ENCODE measurements at places on chromosomes 3 and 15. TPM values are rescaled to one million over a fixed set of nuclear protein-coding genes. Genes with fewer than 3 reads are reported as not detected.
A peak's percentile ranks its signal among the peaks of the same experiment; 100 is the strongest.

The C3orf49 gene
- polyA plus RNA-seq: not detected

The NKIRAS1 gene
- 6.4 TPM for polyA plus RNA-seq

The SCN5A gene
- polyA plus RNA-seq: 1.4 TPM

The INO80 gene
- polyA plus RNA-seq: 20.4 TPM

The DPPA4 gene
- polyA plus RNA-seq: not detected

The EFCC1 gene
- not detected for polyA plus RNA-seq

The BFSP2 gene
- polyA plus RNA-seq: not detected

The MCTP2 gene
- polyA plus RNA-seq: not detected

The ANKRD34C gene
- not detected for polyA plus RNA-seq

- no peak overlapping the region for H3K27ac ChIP-seq
- H3K27me3 ChIP-seq: no peaks in the 10 kb centered on the region
- no peaks in the 10 kb centered on the region for H3K4me1 ChIP-seq
Observed at GRCh38 chr15:100385300-100386050, 43.7 kb upstream of the ADAMTS17 start.

GRCh38 chr3:126994661-126995245, 11.8 kb downstream of the PLXNA1 start:
- no peak for DNase-seq
- no peaks in the 10 kb centered on the region for H3K4me1 ChIP-seq
- H3K36me3 ChIP-seq: peaks cover 45% of the 10 kb centered on the region
- no peak overlapping the region for H3K4me3 ChIP-seq

DNA sequence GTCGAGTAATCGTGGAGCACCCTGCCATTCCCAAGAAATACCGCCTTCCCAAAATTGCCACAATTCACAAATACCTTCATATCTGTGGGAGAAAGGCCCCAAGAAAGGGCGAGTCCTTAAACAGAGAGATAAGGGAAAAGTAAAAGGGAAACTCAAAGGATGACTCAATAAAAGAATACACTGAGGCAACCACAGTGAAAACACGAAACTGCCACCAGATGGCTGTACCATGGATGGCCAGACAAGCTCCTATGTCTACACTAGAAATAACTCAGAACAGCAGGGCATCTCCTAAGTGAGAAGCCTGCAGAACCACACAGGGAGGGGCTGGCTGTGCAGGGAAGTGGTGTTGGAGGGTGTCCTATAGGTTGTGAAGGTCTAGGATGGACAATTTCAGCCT, 25.0 kb downstream of the SRGAP3 start:
- no peak overlapping the region for H3K27ac ChIP-seq
- no peak for DNase-seq

GRCh38 chr15:68364028-68364659, 67.8 kb downstream of the ITGA11 start:
- no peaks in the 10 kb centered on the region for H3K4me1 ChIP-seq
- no peaks in the 10 kb centered on the region for H3K36me3 ChIP-seq
- H3K27me3 ChIP-seq: peaks cover 10% of the 10 kb centered on the region
- H3K27ac ChIP-seq: no peak overlapping the region
- no peak for DNase-seq
- no peak overlapping the region for H3K4me3 ChIP-seq

GRCh38 chr3:193865339-193865738, 270.6 kb upstream of the HES1 start:
- H3K27me3 ChIP-seq: no peaks in the 10 kb centered on the region
- no peak for DNase-seq
- no peaks in the 10 kb centered on the region for H3K36me3 ChIP-seq
- H3K4me3 ChIP-seq: no peak overlapping the region
- peaks cover 12% of the 10 kb centered on the region for H3K4me1 ChIP-seq

DNA sequence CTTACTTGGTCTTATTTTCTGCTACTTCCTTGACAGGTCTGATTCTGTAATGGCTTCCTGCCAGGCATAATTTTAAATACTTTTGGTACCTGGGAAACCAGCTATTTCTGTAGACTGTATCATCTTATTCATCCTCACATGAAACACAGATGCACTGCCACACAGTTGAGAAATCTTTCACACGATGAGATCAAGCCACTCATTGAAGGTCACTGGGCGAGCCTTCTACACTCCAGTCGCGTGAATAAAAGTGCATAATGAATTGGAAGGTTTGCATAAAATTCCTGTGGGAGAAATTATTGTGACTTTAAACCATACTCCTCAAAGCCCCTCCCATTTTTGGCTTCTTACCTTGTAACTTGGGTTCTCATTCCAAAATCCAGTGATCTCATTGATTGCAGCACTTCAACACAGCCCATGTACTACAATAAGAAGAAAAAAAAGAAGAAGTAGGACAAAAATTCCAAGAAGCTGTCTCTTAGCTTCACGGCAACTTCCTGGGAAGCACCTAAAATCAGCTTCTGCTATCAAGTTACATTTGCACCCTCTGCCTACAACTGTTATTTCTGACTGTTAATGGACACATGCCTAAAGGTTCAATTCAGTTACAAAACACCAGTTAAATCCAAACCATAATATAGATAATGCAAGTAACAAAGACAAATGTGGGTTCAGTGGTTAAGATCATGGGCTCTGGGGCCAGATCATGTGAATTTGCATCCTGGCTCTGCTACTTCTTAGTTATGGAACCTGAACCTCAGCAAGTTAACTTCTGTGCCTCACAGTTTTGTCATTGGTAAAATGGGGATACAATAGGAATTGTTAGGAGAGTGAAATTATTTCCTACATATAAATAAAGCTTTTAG, 39.0 kb downstream of the SHC4 start:
- no peaks in the 10 kb centered on the region for H3K4me1 ChIP-seq
- H3K4me3 ChIP-seq: no peak overlapping the region
- H3K36me3 ChIP-seq: no peaks in the 10 kb centered on the region
- DNase-seq: no peak
- no peak overlapping the region for H3K27ac ChIP-seq

DNA sequence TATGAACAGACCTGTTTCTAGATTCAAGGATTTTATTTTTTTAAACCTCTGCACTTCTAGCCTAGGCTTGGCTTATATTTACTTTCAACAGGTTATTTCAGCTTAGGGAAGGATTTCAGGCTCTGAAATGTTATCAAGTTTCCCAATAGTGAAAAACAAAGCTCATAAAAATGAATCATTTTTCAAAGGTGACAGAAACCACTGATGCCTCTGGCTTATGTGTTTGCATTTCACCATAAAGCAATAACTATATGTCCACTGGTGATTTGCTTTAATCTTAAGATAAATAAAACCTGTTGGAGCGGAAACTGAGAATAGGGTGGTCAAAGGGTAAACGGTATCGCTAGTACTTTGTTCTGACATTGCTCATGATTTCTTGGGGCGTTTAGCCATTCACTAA, 141.2 kb upstream of the LRIG1 start:
- H3K4me3 ChIP-seq: no peak overlapping the region
- no peak for DNase-seq
- H3K27me3 ChIP-seq: no peaks in the 10 kb centered on the region

GRCh38 chr3:47870156-47870555, 67.2 kb downstream of the DHX30 start:
- DNase-seq: no peak
- peaks cover 13% of the 10 kb centered on the region for H3K4me1 ChIP-seq
- H3K4me3 ChIP-seq: no peak overlapping the region
- H3K27ac ChIP-seq: no peak overlapping the region
- peaks cover 66% of the 10 kb centered on the region for H3K36me3 ChIP-seq
- H3K27me3 ChIP-seq: no peaks in the 10 kb centered on the region

GRCh38 chr3:128328546-128329458, 137.9 kb downstream of the DNAJB8 start:
- H3K27me3 ChIP-seq: no peaks in the 10 kb centered on the region
- no peak for DNase-seq
- H3K4me3 ChIP-seq: no peak overlapping the region
- no peaks in the 10 kb centered on the region for H3K36me3 ChIP-seq
- no peak overlapping the region for H3K27ac ChIP-seq

DNA sequence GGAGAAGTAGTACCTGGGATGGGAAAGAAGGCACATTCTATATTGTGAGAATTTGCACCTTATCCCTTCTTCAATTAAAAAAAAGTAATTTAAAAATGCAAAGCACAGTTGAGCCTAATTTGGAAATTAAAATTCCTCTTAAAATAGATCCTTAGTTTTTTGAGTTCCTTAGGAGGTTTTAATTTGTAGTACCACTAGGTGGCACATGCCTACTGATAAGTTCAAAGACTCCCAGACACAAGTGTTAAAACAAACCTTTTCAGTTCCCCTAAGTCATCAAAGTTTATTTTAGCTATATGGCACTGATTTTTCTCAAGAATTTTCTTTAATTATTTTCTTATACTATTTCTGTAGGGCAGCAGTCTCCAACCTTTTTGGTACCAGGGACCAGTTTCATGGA, 127.6 kb upstream of the AZI2 start:
- H3K4me3 ChIP-seq: no peak overlapping the region
- peak; percentile 11 for DNase-seq
- H3K36me3 ChIP-seq: no peaks in the 10 kb centered on the region
- H3K4me1 ChIP-seq: no peaks in the 10 kb centered on the region
- H3K27ac ChIP-seq: no peak overlapping the region
- H3K27me3 ChIP-seq: no peaks in the 10 kb centered on the region

GRCh38 chr15:50531766-50532165, 14.7 kb downstream of the USP50 start:
- no peak overlapping the region for H3K4me3 ChIP-seq
- DNase-seq: no peak
- no peaks in the 10 kb centered on the region for H3K36me3 ChIP-seq
- no peaks in the 10 kb centered on the region for H3K27me3 ChIP-seq
- H3K27ac ChIP-seq: no peak overlapping the region
- no peaks in the 10 kb centered on the region for H3K4me1 ChIP-seq

DNA sequence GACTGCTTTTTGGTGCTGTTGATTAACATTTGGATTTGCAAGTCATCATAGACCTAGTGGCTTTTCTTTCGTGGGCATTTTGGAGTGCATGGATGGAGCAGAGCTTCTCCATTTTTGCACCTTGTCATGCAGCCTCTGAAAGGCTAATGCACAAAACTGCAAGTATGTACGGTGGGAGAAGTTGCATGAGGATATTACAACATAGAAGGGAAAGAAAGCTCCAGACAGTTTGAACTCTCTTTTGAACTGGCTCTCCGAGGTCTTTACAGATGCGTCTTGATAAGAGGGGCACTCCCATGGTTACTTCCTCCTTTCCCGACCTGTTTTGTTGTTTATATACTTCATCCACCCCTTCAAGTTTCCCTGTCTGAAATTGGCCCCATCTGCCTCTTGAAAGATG, 147.1 kb upstream of the GBE1 start:
- H3K27me3 ChIP-seq: no peaks in the 10 kb centered on the region
- H3K4me3 ChIP-seq: no peak overlapping the region
- no peak overlapping the region for H3K27ac ChIP-seq
- H3K4me1 ChIP-seq: no peaks in the 10 kb centered on the region
- DNase-seq: no peak
- no peaks in the 10 kb centered on the region for H3K36me3 ChIP-seq

- H3K27ac ChIP-seq: no peak overlapping the region
- H3K4me3 ChIP-seq: no peak overlapping the region
- H3K27me3 ChIP-seq: no peaks in the 10 kb centered on the region
- peaks cover 37% of the 10 kb centered on the region for H3K36me3 ChIP-seq
- H3K4me1 ChIP-seq: no peaks in the 10 kb centered on the region
Observed at GRCh38 chr15:57255751-57256341, 120.5 kb upstream of the CGNL1 start.

DNA sequence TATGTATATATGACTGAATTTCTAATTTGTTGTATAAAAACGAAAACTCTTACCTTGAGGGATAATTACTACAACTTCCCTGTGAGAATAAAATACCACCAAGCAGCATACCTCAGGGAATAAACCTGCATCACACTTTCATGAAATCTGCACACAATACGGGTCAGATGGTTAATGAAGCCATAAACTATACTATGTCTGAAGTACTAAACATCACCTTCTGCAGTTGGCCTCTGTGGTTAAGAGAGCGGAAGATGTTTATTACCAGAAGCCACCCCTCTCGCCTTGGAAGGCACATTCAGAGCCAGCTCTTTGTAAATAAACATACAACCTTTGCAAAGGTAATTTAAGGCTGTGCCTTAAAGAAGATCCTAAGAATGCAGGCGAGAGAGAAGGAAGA, 462.1 kb upstream of the NR2F2 start:
- H3K27me3 ChIP-seq: no peaks in the 10 kb centered on the region
- DNase-seq: no peak
- no peak overlapping the region for H3K4me3 ChIP-seq
- H3K4me1 ChIP-seq: no peaks in the 10 kb centered on the region
- H3K36me3 ChIP-seq: no peaks in the 10 kb centered on the region
- no peak overlapping the region for H3K27ac ChIP-seq

GRCh38 chr15:78102741-78103140, 10.4 kb downstream of the SH2D7 start:
- no peak for DNase-seq
- no peak overlapping the region for H3K4me3 ChIP-seq
- no peak overlapping the region for H3K27ac ChIP-seq
- peaks cover 8% of the 10 kb centered on the region for H3K27me3 ChIP-seq
- H3K36me3 ChIP-seq: no peaks in the 10 kb centered on the region

- H3K4me3 ChIP-seq: no peak overlapping the region
- no peaks in the 10 kb centered on the region for H3K27me3 ChIP-seq
- peak overlapping the region; percentile 17 for H3K27ac ChIP-seq
- H3K4me1 ChIP-seq: no peaks in the 10 kb centered on the region
- no peak for DNase-seq
- H3K36me3 ChIP-seq: peaks cover 38% of the 10 kb centered on the region
Observed at GRCh38 chr3:141399200-141399599, 30.9 kb downstream of the ZBTB38 start.

- H3K4me1 ChIP-seq: peaks cover 6% of the 10 kb centered on the region
- H3K4me3 ChIP-seq: no peak overlapping the region
- no peak overlapping the region for H3K27ac ChIP-seq
- H3K27me3 ChIP-seq: no peaks in the 10 kb centered on the region
- DNase-seq: peak; percentile 2
Observed at GRCh38 chr3:132817646-132818177, 95.5 kb upstream of the NPHP3 start.

DNA sequence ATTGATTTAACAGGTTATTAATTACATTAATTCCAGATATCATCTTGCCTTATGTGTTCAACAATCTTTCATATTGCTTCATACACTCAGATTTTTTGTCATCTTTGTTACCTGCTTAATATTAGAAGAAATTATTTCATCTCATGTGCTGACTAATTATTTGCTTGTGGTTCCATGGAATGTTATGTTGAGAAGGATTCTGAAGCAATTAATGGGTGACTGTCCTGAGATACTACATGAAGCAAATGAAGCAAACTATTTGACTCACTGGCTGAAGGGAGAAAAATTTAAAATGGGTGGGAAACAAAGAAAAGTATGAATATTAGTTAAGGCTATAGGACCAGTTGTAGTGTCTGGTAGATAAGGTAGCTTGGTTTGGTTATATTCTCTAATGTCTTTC, 443.8 kb upstream of the EPHA6 start:
- H3K36me3 ChIP-seq: no peaks in the 10 kb centered on the region
- no peak overlapping the region for H3K4me3 ChIP-seq
- H3K27ac ChIP-seq: no peak overlapping the region
- no peak for DNase-seq
- no peaks in the 10 kb centered on the region for H3K27me3 ChIP-seq

Measured in K562 (cell line).